ENCODE measurements at places on chromosomes 4 and X.

- DNase-seq: no peak
- no peak overlapping the region for H3K4me3 ChIP-seq
- H3K27ac ChIP-seq: no peak overlapping the region
- no peaks in the 10 kb centered on the region for H3K4me1 ChIP-seq
- no peaks in the 10 kb centered on the region for H3K36me3 ChIP-seq
Measured at GRCh38 chr4:100340512-100341485, 150.5 kb upstream of the DDIT4L start.

- H3K4me3 ChIP-seq: peak overlapping the region; percentile 68
- peak; percentile 38 for DNase-seq
- H3K36me3 ChIP-seq: no peaks in the 10 kb centered on the region
- no peak overlapping the region for H3K27ac ChIP-seq
- peaks cover 30% of the 10 kb centered on the region for H3K27me3 ChIP-seq
Measured at GRCh38 chrX:46912603-46913491, 626 bp downstream of the JADE3 start.

DNA sequence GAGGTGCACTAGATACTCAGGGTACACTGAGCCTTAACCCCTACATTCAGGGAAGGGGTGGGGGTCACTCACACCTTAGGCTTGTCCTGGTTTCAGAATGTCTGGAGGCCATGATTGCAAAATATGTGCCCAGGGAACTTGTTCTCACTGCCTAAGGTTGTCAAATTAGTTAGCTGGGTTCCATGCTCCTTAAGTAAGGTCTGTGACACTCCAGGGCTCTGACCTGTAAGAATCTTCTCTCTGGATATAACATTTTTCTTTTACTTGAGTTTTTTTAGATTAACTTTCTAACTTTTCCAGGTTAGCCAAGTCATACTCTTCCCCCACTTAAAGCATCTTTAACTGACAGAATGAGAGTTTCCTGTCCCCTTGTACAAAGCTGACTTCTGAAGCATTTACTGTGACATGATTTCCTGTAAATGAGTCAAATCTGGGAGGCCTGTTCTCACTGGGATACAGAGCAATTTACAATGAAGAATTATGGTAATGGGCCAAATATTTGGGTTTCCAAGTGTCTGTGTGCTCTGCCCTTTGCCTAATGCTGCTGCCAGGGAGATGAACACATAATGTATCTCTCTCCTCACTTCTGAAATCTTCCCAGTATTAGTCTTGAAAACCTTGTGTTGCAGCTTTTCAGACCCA, 101.7 kb downstream of the GATB start:
- DNase-seq: no peak
- H3K27ac ChIP-seq: peak overlapping the region; percentile 85

- no peak overlapping the region for H3K27ac ChIP-seq
- DNase-seq: no peak
- peaks cover 32% of the 10 kb centered on the region for H3K27me3 ChIP-seq
- H3K36me3 ChIP-seq: no peaks in the 10 kb centered on the region
Measured at GRCh38 chr4:185535612-185536410, 504 bp upstream of the PDLIM3 start.

GRCh38 chr4:67687636-67688035, 13.3 kb downstream of the UBA6 start:
- no peak for DNase-seq
- peaks cover 34% of the 10 kb centered on the region for H3K4me1 ChIP-seq
- no peak overlapping the region for H3K4me3 ChIP-seq
- no peaks in the 10 kb centered on the region for H3K27me3 ChIP-seq
- peaks cover 42% of the 10 kb centered on the region for H3K36me3 ChIP-seq

DNA sequence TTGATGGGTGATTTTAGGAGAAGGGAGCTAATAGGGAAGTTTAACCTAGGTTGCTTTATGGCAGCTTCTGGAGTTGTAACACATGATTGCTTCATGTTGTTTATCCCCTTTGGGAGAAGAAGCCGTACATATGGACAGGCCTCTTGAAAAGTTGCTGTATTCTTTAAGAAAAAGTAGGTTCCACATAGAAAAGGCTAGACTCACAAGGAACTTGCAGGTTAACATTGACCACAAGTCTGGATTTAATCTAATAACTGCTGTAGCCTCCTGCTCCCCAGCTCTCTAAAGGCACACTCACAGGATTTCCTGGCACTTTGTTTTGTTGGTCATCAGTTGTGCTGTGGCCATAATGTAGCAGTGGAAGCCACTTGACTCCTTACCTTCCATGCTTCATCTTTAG, 19.7 kb downstream of the FNIP2 start:
- no peaks in the 10 kb centered on the region for H3K36me3 ChIP-seq
- no peak overlapping the region for H3K4me3 ChIP-seq
- DNase-seq: no peak
- H3K27me3 ChIP-seq: no peaks in the 10 kb centered on the region
- H3K4me1 ChIP-seq: peaks cover 13% of the 10 kb centered on the region
- no peak overlapping the region for H3K27ac ChIP-seq

GRCh38 chr4:7295911-7296660, 103.7 kb downstream of the SORCS2 start:
- peak; percentile 30 for DNase-seq
- H3K4me1 ChIP-seq: no peaks in the 10 kb centered on the region
- H3K4me3 ChIP-seq: no peak overlapping the region
- H3K36me3 ChIP-seq: no peaks in the 10 kb centered on the region
- no peak overlapping the region for H3K27ac ChIP-seq

- DNase-seq: no peak
- H3K27ac ChIP-seq: no peak overlapping the region
- H3K4me3 ChIP-seq: no peak overlapping the region
- H3K36me3 ChIP-seq: no peaks in the 10 kb centered on the region
- H3K27me3 ChIP-seq: peaks cover 2% of the 10 kb centered on the region
- no peaks in the 10 kb centered on the region for H3K4me1 ChIP-seq
Measured at GRCh38 chr4:72690771-72691170, 121.8 kb upstream of the ADAMTS3 start.

DNA sequence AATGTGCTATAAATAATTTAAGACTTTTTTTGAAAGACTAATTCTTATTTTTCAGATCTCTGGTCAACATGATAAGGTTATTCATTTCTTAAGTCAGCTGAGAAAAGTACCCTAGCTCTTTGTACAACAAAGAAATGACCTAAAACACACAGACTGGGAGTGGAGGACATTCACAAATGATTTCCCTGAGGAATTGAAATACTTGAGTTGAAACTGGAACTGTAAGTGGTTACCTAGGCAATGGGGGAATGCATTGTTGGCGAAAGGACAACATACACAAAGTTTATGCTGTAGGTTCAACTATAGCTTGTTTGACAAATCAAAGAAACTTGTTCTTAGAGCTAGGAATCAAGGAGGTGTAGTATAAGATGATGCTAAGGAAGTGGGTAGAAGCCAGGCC, 915.5 kb downstream of the FAT4 start:
- H3K27me3 ChIP-seq: no peaks in the 10 kb centered on the region
- DNase-seq: no peak
- H3K36me3 ChIP-seq: no peaks in the 10 kb centered on the region
- no peak overlapping the region for H3K27ac ChIP-seq

- H3K4me3 ChIP-seq: no peak overlapping the region
- no peaks in the 10 kb centered on the region for H3K27me3 ChIP-seq
- no peaks in the 10 kb centered on the region for H3K4me1 ChIP-seq
- no peak for DNase-seq
Measured at GRCh38 chrX:136519069-136519468, 12.9 kb upstream of the VGLL1 start.

DNA sequence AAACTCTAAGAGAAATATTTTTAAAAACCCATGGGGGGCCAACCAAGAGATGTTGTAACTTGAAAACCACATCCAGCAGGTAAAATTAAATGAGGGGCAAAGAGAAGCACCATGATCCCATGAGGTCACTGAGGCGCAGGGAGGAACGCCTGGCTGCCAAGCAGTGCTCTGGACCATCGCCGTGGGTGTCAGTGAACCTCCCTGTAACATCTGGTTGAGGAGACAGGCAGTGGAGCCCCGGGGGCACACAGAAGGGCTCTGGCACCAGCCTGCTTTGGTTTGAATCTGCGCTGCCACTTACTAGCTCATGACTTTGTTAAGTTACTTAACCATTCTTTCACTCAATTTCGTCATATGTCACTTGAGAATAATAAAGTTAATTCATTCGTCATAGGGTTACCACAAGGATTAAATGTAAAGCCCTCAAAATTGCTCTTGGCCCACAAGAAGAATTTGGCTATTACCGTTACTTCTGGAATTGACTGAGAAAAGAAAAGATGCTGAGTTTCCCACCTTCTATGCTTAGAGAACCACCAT, 41.6 kb upstream of the SLC25A4 start:
- H3K4me3 ChIP-seq: no peak overlapping the region
- no peak overlapping the region for H3K27ac ChIP-seq
- no peak for DNase-seq
- H3K27me3 ChIP-seq: peaks cover 11% of the 10 kb centered on the region
- no peaks in the 10 kb centered on the region for H3K4me1 ChIP-seq

DNA sequence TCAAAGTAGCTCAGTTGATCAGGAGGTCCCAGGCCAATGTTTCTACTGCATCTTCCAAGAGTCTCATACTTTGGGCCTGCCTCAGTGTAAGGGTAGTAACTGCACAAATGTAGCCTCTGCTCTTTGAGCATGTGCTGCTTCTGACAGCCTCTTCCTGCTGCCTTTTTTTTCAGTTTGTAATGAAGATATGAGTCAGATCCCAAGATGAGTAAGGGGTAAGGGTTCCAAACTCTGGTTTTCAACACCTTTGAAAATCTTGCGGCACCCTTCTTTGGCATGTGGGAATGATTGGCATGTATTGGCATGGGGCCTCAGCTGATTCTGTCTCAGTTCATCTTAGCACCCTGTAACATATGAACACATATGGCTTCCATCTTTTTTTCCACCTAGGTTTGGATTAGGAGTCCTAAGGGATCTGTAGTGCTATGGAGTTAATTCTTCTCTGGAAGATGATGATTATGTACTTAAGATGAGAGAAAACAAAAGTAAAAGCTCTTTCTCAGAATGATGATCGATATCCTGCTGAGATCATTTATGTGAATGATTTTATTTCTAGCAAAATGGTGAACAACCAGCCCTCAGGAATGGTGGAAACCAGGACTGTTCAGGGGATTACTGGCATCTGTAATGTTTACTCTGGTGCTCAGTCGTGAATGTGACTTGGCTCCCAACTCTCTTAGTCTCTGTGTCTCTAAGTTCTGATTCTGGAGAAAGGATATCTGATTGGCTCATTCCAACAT, 118.7 kb upstream of the PRPS2 start:
- H3K36me3 ChIP-seq: no peaks in the 10 kb centered on the region
- H3K27ac ChIP-seq: no peak overlapping the region
- no peak for DNase-seq
- H3K4me3 ChIP-seq: no peak overlapping the region

GRCh38 chrX:123215397-123216089, 31.5 kb downstream of the GRIA3 start:
- no peaks in the 10 kb centered on the region for H3K4me1 ChIP-seq
- no peaks in the 10 kb centered on the region for H3K27me3 ChIP-seq
- H3K36me3 ChIP-seq: no peaks in the 10 kb centered on the region

GRCh38 chrX:44843318-44843702, 511 bp upstream of the DUSP21 start:
- H3K27me3 ChIP-seq: no peaks in the 10 kb centered on the region
- no peak overlapping the region for H3K27ac ChIP-seq
- H3K4me1 ChIP-seq: no peaks in the 10 kb centered on the region
- H3K36me3 ChIP-seq: no peaks in the 10 kb centered on the region
- H3K4me3 ChIP-seq: no peak overlapping the region

DNA sequence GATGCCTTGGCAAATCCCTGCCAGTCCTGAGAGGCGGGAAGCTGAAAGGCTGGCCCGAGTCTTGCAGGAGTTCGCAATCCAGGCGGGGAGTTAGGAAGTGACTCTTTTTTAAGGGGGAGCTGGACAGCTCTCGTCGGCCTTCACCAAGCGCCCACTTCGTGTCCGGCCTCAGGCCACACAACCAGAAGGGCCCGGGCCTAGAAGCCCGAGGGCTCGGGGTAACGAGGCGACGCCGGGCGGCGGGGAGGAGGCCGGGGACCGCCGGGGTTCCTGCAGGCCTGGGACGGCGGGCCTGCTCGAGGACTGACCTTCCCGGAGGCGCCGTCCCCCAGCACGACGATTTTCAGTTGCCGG, 395 bp downstream of the RAB28 start:
- H3K4me3 ChIP-seq: peak overlapping the region; percentile 93
- H3K27ac ChIP-seq: peak overlapping the region; percentile 82
- peaks cover 2% of the 10 kb centered on the region for H3K36me3 ChIP-seq
- peaks cover 8% of the 10 kb centered on the region for H3K27me3 ChIP-seq

GRCh38 chrX:109783701-109784079, 50.6 kb upstream of the ACSL4 start:
- no peak overlapping the region for H3K4me3 ChIP-seq
- peaks cover 18% of the 10 kb centered on the region for H3K4me1 ChIP-seq
- peak overlapping the region; percentile 95 for H3K27ac ChIP-seq
- no peaks in the 10 kb centered on the region for H3K27me3 ChIP-seq
- no peak for DNase-seq
- H3K36me3 ChIP-seq: no peaks in the 10 kb centered on the region

DNA sequence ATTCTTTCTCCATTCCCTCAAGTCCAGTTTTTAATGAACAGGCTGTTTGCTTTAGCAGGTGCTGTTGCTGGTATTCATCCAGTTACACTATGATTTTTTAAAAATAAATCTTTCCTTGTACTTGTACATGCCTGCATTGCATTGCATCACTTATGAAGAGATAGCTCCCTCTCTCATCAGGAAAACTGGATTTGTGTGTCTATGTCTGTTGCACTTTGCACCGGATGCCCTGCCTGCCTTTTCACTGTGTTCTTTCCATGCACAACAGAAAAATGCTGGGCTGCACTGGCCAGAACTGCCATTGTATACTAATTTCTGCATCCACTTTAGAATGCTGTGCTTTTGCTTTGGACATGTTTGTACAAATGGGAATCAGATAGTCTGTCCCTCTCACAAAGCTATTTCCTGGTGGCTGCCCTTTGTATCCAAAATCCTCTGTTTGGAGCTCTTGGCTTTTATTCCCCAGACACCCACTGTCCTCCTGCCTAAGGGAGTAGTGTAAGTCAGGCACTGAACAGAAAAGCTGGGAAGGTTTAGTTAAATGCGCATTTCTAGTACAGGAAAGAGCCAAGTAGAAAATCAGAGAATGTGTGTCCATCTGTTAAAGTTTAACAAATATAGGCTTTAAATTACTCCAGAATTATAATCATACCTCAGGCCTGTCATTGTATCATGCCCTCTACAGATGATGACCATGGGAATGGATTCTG, 119.1 kb downstream of the MBNL3 start:
- H3K36me3 ChIP-seq: no peaks in the 10 kb centered on the region
- H3K4me3 ChIP-seq: no peak overlapping the region
- DNase-seq: no peak

DNA sequence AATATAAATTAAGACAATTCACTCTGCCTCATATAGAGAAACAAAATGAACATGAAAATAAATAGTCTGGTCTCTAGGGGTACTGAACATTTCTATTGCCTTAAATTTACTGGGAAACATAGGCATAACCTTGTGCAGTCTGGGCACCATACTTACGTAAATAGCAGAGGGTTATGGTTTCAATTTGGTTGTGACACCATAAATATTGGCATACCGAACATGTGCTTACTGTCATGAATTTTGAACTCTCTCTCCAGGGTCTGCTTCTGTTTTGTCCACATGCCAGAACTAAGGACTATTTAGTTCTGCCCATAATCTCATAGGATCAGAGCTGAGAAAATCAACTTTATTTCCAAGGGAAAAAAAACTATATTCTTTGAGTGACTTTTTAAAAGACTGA, 17.6 kb downstream of the PDGFC start:
- H3K27ac ChIP-seq: no peak overlapping the region
- H3K4me3 ChIP-seq: no peak overlapping the region
- H3K4me1 ChIP-seq: no peaks in the 10 kb centered on the region
- H3K27me3 ChIP-seq: no peaks in the 10 kb centered on the region
- DNase-seq: no peak

- H3K27me3 ChIP-seq: peaks cover 10% of the 10 kb centered on the region
- H3K4me1 ChIP-seq: peaks cover 14% of the 10 kb centered on the region
- H3K36me3 ChIP-seq: no peaks in the 10 kb centered on the region
- H3K27ac ChIP-seq: peak overlapping the region; percentile 0
- H3K4me3 ChIP-seq: no peak overlapping the region
Measured at GRCh38 chr4:40731792-40732245, 17.9 kb upstream of the NSUN7 start.
